NCI-H146 (cell line): ENCODE measurements at places on chromosomes 4 and X.

GRCh38 chr4:184857441-184858121 lies 31.8 kb upstream of the ACSL1 start:
- DNase-seq, result no peak

GRCh38 chr4:119310826-119311225 lies 11.1 kb downstream of the FABP2 start:
- no peak for DNase-seq

- DNase-seq, result peak; percentile 5
These were observed 432.8 kb downstream of the ANKRD50 start for GRCh38 chr4:124279741-124280140.

DNA sequence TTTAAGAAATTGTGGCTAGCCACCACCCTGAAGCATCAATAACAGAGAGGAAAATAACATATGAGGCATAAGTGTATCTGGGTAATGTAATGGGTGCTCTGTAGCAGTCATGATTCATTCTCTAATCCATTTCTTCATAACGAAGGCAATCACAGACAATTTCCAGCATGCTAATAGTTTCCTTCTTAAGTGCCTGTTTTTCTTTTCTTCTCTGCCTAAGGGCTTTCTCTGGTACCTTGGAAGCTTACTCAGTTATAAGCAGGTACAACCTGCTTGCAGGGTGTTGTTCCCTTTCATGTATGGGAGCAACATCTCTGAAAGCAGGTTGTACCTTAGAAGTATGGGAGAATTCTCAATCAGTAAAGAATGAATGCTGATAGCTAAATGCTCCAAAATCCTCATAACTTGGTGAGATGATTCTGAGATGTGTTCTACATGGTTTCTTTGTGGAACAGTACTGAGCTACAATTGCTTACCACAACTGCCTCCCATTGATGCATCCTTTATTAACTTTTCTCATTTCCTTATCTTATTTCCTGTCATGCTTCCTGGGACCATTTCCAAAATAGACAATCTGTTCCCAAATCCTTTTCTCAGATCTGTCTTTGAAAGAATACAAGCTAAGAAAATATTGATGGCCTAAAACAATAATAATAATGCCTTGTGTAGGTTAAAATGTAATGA lies 247.6 kb downstream of the PAPSS1 start:
- DNase-seq, result no peak

DNA sequence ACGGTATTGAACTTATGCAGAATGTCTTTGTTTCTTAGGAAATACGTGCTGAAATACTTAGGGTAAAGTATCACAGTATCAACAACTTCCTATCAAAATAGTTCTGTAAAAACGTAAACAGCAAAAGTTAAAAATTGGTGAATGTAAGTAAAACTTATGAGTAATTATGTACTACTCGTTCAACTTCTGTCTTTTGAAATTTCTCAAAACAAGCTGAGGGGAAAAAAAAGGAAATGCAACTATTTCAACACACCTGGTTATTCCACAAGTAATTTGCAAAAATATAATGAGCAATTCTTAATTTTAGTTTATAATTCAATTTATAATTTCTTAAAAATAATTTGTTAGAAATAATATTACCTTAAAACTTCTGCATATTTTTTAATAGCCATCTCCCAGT lies 8.3 kb downstream of the PPID start:
- DNase-seq, result no peak

- no peak for DNase-seq
These were observed 177.2 kb downstream of the GABRG1 start for GRCh38 chr4:45946699-45947098.

- no peak for DNase-seq
These were observed 2.8 kb downstream of the NLRP2B start for GRCh38 chrX:57677132-57677858.

DNA sequence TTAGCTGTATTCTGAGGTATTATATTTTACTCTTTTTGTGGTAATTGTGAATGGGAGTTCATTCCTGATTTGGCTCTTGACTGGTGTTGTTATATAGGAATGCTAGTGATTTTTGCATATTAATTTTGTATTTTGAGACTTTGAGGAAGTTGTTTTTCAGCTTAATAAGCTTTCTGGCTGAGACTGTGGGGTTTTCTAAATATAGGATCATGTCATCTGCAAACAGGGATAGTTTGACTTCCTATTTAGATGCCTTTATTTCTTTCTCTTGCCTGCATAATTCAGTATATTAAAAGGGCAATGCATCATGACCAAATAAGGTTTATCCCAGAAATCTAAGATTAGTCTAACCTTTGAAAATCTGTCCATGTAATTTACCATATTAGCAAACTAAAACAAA lies 44.7 kb upstream of the EPGN start:
- no peak for DNase-seq

DNA sequence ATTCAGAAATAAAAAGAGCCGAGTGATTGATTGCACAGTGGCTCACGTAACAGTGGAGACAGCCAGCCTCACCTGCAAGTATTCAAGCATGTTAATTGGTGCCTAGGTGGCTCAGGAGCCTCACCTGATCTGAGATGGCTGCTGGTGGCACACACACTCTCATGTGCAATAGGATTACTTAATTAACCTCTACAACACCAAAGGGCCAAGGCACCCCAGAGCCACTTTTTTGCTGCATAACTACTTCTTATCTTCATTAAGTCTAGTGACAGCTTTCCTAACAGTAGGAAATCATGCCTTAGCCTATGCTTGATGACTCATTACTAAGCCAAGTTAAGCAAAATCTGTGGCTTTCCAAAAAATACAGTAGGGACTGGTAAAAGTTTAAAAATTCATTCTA lies 117.3 kb upstream of the NOCT start:
- peak; percentile 77 for DNase-seq

DNA sequence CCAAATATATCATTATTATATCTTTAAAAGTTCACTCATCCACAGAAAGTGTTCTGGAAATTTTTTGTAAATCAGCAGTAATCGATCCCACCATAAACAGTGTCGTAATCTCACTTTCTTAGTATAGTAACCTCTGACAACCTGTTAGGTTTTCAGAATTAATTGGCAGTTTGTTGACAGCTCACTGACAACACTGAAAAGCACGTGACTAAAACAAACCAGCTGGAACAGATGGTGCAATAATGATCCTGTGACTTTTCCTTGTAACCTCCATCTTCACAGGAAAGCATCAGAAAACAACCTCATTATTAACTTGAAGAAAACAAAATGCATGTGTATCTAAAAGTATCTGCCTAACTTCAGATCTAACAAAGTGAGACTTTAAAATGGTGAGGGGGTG lies 48.5 kb downstream of the FSTL5 start:
- no peak for DNase-seq

GRCh38 chr4:146273204-146273901 lies 59.0 kb downstream of the REELD1 start:
- DNase-seq, result no peak

DNA sequence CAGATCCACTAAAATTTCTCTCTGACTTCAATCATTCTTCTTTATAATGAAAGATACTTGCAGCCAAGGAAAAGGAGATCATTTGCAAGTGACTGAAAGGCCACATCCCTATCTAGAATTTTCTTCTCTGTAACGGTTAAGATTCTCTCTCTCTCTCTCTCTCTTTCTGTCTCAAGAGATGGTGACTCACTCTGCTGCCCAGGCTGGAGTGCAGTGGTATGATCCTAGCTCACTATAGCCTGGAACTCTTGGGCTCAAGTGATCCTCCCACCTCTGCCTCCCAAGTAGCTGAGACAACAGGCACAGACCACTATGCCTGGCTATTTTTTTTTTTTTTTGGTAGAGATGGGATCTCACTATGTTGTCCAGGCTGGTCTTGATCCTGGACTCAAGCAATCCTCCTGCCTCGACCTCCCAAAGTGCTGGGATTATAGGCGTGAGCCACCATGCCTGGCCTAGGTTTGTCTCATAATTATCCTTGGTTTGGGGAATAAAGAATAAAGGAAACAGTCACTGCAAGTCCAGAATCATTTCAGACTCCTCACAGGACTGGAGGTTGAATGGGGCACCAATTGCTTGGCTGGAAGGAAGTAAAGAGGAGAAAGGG lies 33.3 kb upstream of the GALNT7 start:
- no peak for DNase-seq

DNA sequence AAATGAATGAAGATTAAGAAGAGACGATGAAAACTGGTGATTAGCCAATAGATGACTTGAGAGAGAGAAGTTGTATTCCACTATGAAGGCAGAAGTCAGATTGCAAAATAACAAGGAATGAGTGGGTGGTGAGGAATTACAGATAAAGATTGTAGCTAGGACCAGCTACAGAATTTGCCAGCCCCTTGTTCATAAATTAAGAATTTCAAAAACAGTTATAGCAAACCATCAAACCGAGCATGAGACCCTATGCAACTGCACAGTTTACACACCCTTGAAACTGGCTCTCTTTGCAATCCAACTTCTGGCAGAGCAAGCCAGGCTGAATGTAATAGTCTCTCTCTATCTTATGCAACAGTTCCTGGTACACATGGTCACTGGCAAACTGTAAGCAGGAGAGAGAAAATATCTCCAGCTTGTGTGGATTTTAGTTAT lies 35.2 kb downstream of the STAP1 start:
- DNase-seq, result no peak

DNA sequence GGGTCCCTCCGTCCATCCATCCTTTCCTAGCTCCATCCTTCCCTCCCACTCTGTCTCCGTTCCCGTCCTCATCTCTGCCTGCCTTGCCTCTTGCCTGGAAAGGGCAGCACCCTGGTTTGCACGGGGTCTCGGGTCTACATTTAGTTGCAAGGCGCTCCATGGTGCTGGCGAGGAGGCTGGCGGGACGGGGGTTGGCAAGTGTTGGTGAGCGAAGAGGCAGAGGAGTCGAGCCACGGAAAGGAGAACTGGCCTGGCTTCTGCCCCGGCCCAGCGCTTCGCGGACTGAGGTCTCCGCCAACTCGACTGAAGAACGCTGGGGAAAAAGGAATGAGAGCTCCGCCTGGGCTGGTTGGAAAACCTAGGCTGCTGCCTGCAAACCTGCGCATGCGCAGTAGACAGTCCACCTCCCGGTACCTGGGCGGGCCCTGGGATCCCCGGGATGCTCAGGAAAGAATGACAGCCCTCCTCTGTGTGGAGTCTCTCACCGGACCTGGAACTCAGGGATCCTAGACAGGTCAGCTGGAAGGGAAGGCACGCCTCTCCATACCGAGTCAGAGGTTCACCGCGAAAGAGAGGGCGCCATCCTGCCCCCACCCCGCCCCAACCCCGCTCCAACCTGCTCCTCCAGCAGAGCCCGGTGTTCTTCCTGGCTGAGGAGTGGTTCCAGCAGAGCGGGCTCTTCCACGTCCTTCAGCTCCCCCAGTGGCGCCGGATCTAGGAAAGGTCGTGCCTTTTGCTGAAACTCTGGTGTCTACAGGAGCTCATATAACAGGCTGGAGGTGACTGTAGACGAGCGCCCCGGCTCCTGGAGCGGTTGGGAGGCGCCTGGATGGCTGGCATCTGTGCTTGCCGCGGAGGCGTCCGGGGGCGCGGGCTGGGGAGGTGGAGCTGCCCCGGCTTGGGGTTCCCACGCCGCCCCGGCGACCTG lies 6.0 kb downstream of the FRG2 start:
- no peak for DNase-seq

GRCh38 chr4:25169446-25169845 lies 9.2 kb upstream of the SEPSECS start:
- no peak for DNase-seq

GRCh38 chr4:87053802-87054767 lies 119.3 kb downstream of the AFF1 start:
- DNase-seq, result no peak

- no peak for DNase-seq
These were observed 24.0 kb downstream of the PPEF2 start for GRCh38 chr4:75878246-75878756.

DNA sequence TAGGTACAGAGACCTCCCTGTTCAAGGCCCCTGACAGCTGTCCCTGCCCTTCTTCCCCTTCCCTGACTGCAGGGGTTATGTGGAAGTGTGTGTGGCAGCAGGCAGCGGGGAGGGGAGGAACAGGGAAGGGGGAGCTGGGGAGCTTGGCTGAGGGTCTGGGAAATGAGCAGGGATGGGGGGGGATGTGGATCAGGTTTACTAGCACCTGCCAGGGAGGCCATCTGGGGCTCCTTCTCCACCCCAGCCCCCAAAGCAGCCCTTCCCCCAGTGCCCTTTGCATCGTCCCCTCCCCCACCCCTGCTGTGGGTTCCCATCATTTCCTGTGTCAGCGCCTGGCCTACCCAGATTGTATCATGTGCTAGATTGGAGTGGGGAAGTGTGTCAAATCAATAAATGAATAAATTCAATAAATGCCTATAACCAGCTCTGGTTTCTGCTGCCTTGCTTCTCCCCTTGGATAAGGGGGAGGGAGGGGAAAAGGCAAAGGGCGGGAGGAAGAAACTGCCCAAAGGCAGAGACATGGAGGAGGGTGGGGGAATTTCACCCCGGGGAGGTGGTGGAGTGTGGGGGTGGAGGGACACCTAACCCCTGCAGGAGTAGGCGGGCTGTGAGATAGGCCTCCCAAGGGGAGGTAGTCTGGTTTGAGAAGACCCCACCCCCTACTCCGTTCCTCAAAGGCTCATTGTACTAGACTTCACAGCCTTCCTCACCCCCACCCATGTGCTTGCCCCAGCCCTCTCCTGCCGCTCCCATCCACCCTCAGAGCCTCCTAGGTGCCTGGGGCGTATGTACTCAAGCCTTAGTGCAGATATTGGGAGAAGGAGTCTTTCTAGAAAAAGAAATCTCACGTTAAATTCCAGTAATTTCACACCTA lies 3.2 kb downstream of the CXorf65 start:
- DNase-seq, result no peak

DNA sequence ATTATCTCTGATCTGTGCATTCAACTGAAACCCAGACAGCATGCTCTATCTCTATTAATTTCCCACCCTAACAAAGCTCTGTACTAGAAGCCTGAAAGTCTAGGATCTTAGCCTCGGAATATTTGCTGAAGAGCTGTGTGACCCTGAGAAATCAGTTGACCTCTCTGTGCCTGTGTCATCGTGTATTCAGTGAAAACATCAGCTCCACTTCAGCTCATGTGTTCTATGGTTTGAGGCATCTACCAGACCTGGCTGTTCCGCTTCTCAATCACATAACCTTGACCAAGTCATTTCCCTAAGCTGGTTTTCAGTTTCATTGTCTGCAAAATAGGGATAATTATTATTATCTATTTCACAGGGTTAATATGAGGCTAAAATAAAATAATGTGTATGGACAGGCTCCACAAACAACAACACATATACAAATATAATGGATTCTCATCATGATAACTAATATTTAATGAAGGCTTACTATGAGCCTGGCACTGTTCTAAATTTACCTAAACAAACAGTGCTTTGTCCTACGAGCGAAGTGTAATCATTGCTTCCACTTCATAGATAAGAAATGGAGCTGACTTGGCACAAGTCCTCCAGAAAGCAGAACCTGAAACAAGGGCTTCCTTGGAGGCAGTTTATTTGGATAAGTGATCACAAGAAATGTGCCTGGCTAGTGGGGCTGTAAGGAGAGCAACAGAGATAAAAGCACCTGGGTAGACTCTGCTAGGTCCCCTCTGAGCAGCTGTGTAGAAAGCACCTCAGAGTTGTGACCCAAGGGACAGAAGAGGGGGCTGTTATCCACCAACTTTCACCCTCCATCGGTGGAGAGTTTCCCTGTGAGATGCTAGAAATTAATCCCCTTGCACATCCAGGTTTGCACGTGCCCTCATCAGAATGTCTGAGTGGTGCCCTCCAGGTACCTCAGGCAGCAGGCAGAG lies 356.9 kb downstream of the RAB28 start:
- DNase-seq, result no peak

- no peak for DNase-seq
These were observed 7.1 kb downstream of the CLOCK start for GRCh38 chr4:55539658-55540057.
